ENCODE measurements at places on chromosomes 16 and 17.

DNA sequence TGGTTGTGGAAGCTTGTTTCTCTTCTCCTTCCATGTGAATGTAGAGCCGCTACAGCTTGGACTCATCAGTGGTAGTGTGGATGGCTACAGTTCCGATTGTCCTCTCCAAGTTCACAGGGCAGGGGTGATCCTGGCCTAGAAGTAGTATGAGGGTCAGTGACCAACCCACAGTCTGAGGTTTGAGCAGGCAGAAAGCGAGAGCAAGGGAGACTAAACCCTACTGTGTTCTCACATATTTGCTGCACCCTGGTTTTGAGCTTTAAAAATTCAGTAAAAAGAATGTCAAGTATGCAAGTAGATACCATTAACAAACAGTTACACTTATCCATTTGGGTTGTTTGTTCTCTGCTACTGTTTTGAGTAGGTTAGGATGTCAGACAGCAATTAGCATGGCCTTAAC is 148.9 kb downstream of the MRTFB start:
- DNase-seq = no peak

- no peak for DNase-seq
Measured at GRCh38 chr16:69110406-69110805, 5.0 kb downstream of the HAS3 start.

DNA sequence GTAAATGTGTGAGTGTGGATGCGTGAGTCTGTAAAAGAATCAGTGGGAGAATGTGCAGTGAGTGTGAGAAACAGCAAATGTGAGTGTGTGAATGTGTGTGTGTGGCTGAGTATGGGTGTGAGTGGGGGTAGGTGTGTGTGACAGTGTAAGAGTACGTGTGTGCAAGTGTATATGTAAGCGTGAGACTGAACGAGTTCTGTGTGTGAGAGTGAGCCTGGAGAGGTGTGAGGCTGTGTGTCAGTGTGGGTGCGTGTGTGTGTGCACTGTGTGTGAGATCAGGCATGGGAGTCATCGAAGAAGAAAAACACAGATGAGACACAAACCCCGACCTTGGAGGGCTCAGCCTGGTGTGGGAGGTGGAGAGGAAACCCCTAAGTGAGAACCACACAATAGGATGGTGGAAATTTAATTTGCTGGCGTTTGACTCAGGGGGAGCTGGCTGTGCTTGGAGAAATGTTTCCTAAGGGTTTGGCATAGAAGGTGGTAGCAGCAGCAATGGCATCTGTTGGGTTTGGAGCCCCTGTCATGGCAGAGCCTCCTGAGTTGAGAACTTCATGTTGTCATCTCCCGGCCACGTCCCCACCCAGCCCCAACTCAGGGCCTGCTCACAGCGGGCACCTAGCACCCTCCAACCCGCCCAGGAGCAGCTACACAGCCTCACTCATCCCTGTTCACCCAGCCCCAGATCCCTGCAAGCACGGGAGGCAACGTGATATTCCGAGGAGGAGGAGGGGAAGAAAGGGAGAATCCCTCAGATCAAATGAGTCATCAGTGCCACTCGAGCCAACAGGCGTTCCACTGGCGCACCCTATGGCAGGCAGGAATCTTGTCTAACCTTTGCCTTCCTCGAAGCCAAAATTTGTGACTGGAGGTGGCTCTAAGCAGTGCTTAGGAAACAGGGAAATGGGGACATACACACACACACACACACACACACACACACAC is 14.3 kb upstream of the NUBP1 start:
- no peak for DNase-seq

GRCh38 chr17:59234631-59235030 is 14.3 kb downstream of the GDPD1 start:
- DNase-seq = no peak

- no peak for DNase-seq
Measured at GRCh38 chr17:61904094-61904710, 23.6 kb downstream of the INTS2 start.

- DNase-seq = no peak
Measured at GRCh38 chr17:79757140-79757745, 20.7 kb upstream of the CBX2 start.

GRCh38 chr17:77505181-77505639 is 364.4 kb downstream of the SEC14L1 start:
- no peak for DNase-seq

DNA sequence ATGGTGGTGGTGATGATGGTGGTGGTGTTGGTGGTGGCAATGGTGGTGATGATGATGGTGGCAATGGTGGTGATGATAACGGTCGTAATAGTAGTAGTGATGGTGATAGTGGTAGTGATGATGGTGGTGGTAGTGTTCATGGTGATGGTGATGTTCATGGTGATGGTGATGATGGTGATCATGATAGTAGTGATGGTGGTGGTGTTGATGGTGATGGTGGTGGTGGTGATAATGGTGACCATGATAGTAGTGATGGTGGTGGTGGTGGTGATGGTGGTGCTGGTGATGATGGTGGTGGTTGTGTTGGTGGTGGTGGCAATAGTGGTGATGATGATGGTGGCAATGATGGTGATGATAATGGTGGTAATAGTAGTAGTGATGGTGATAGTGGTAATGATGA is 68.0 kb downstream of the SOX9 start:
- DNase-seq = no peak

- no peak for DNase-seq
Measured at GRCh38 chr17:82334622-82335394, 1.2 kb upstream of the SECTM1 start.

DNA sequence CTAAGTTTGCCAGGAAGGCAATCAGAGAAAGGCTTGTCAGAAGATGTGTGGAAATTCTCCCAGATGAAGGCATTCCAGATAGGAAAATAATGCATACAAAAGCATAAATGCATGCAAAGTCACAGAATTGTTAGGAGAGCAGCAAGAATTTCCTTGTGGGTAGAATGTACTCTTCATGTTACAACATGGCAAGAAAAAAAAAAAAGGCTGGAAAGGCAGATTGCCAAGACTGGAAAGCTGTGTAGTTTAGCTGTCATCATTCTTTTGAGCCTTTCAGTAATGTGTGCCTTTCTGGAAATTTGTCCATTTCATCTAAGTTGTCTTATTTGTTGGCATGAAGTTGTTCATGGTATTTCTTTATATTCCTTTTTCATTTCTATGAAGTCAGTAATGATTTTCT is 71.0 kb upstream of the EFCAB3 start:
- no peak for DNase-seq

DNA sequence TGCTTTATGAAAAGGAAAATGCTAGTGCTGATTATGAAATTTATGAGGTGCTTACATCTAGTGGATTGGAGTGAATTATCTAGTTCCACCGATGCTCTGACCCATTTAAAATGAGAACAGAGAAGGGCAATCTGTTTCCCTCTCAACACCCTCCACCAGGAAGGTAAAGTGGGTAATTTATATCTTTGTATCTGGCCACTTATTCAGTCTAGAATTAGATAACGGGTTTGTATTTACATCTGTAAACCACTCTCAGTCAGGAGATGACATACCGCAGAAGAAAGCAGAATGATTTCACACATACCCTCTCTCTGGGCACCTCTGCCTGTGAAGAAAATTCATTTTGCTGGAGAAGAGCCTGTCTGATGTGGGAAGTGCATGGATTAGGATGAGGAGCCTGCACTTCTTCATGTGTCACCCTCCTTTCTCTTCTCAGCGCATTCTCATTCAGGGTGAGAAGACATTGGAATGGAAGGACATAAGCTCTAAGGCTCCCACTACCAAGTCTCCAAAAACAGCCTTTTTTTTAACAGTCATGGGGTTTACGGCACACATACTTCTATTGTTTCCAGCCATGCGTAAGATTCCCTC is 646.7 kb upstream of the SALL1 start:
- DNase-seq = no peak

DNA sequence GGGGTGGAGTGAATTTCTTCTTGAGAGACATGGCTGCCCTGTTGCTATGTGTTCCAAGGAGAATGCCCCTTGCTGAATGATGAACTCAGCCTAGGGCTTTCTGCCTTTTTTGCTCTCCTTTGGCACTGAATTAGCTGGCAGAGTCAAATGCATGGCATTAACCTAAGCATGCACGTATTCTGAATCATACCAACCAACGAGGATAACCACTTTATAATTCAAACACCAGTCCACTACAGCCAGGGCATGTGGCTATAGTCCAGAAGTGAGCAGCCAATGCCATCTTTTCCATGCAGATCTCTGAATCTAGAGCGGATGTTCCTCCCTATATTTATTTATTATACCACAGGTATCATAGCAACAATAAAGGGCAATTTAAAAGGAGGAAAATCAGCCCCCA is 15.7 kb downstream of the TMIGD1 start:
- DNase-seq = no peak

DNA sequence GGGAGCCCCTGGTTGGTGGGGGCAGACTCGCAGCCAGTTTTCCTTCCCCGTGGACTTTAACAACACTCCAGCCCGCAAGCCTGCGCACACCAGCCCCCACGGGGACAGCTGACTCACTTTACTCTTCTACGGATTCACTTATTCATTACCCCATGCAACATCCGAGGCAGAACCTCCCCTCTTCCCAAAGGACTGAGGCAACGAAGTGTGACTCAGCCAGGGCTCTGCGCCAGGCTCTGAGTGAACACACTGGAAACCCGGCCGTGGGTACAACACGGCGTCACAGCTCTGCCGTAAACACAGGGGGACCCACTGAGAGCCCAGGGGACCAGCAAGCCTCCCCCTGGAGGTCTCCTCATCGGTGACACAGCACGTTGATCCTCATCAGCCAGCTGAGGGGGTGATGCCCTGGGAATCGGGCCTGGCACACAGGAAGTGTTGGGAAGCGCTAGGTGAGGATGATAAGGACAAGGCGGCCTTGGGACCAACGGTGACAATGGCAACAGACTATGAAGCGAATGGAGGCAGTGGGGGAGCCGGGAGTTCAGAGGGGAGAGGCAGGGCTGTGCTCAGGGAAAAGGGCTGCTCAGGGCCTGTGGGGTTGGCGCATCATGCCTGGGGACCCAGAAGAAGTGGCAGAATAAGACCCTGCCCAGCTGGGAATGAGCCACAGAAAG is 14.6 kb downstream of the COTL1 start:
- DNase-seq = no peak

Data from CMK (cell line).